ENCODE measurements at places on chromosomes 12 and 14.

DNA sequence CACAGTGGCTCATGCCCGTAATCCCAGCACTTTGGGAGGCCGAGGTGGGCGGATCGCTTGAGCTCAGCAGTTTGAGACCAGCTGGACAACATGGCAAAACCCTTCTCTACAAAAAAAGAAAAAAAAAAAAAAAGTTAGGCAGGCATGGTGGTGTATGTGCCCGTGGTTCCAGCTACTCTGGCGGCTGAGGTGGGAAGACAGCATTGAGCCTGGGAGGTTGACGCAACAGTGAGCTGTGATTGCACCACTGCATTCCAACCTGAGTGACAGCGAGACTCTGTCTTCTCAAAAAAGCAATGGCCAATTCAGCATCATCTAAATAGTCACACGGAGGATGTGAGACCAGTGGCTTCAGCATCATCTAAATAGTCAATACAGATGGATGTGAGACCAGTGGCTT lies 10.4 kb upstream of the SAMD4A start:
- DNase-seq: no peak

DNA sequence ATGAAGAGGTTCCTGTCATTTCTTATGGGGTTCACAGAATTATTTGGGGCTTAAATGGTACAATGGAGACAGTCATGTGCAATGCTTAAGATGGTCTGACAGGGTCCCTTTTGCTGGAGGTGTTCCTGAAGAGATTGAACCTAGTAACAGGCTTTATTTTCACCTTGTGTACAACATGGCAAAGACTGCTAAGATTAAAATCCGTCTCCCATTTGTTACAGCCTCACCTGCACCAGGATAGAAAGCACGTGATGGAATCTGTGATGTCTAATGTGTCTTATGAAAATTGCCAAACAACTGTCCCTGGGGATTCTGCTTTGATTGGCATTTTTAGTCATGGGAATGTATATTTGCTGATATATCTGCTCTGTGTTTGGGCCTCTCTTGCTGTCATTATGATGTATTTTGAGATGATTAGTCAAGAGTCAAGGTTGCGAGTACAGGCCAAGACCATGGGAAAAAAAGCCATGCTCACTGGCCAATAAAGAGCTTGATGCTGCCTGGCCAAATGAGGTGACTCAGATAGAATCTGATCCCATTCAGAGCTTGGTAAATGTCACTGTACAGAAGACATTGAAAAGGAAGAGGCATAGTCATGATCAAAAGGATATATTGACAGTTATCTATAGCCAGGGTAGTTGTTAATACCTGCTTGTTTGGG lies 96.1 kb downstream of the FLRT2 start:
- DNase-seq: no peak

DNA sequence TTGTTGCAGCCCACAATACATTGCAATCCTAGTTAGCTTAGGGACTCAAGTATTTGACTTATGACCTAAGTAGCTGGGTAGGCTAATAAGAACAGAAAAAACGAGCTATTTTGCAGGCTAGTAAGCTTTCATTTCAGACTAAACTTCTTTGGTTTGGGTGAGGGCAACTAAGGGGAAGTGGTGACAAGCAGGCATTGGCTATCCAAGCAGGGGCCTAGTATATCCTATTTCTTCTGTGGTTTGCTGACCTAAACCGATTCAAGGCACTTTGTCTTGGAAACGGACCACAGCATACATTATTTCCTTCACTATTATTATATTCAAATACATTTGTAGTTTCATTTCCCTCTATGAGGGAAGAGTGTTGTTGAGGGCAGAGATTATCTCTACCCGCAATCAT lies 21.6 kb upstream of the SLC5A8 start:
- DNase-seq: no peak

DNA sequence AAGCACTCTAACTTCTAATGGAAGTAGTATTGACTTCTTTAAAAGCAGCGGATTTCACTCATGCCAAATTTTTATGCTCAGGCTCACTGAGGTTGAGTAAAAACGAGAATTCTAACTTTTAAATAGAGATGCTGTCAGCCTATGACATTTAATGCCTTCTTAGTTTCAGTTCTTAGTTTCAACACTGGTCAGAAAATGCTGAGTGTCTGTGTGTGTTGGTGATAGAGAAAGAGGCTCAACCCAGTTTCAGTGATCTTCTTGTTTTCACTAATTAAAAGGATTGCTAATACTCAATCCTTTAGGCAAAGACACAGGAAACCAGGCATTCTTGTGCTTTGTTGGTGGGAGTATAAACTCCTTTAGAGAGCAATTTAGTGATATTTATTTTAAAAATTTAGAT lies 31.0 kb downstream of the PEBP1 start:
- no peak for DNase-seq

DNA sequence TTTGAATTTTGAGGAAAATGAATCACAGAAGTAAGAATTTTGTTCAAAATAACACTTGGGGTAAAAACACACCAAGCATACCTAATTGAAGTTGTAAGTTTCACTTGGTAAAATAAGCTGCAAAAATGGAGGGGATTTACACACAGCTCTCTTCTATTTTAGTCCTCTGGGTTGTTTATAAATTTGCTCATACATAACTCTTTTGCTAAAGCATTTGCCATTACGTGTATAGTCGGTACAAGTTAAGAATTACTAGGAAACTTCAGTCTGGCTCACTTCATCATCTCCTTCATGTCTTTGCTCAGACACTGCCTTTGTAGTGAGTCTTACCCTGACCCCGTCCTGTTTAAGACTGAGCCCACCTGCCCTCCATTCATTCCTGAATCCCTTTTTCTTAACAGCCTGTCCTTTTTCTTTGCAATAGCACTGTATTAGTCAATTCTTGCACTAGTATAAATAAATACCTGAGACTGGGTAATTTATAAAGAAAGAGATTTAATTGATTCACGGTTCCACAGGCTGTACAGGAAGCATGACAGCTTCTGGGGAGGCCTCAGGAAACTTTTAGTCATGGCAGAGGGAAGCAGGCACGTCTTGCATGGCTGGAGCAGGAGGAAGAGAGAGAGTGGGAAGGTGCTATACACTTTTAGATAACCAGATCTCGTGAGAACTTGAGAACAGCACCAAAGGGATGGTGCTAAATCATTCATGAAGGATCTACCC lies 451.1 kb downstream of the PCNX1 start:
- no peak for DNase-seq

DNA sequence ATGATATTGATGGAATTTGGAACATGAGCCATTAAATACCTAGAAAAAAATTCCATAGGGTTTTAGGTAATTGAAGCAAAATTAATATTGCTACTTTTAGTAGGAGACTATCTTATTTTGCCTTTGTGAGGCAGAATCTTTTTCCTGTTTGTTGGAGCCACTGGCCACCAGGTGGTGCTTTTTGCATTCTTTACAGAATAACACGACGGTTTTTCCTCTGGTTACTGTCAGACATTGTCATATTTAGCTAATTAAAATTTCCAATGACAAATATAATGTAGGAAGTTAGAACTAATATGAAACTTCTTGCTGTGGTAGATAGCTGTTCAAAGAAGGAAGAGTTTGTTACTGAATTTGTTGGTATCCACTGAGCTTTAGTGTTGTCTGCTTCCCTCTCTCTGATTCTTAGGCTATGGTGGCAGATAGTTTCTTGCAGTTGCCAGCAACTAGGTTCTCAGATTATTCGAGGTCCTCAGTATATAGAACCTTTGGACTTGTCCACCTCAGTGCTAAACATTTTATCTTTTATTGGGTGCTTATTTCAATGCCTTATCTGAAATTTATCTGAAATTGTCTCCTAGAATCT lies 25.7 kb downstream of the RAB21 start:
- no peak for DNase-seq

GRCh38 chr12:6851153-6851920 lies at the start of gene CDCA3:
Gene CDCA3 (minus strand): TSS chr12:6851286. CDS start chr12:6850952, 334 bp downstream.
- DNase-seq: peak; percentile 93

GRCh38 chr12:123634142-123634561 lies 523 bp downstream of the GTF2H3 start:
- DNase-seq: no peak

- DNase-seq: no peak
These were observed 244.8 kb downstream of the IPO8 start for GRCh38 chr12:30450872-30451271.

Measured in NCI-H187 treated with DMSO at 0.1 percent for 48 hours (cell line).